ENCODE measurements at places on chromosomes 3 and 15. TPM values are rescaled to one million over a fixed set of nuclear protein-coding genes. Genes with fewer than 3 reads are reported as not detected.

The NBEAL2 gene
- total RNA-seq = 11.4 TPM

The RASGRP1 gene
- 0.42 TPM for total RNA-seq

The ISLR gene
- 11.1 TPM for total RNA-seq

The PTPRG gene
- total RNA-seq = 30.4 TPM

The FEZF2 gene
- not detected for total RNA-seq

The IQCF5 gene
- not detected for total RNA-seq

The RAB27A gene
- 5.7 TPM for total RNA-seq

The GHSR gene
- not detected for total RNA-seq

The RBP2 gene
- total RNA-seq = not detected

The FBXO40 gene
- 228 TPM for total RNA-seq

The APH1B gene
- 5.6 TPM for total RNA-seq

The GOLGA8T gene
- total RNA-seq = 0.27 TPM

The DPPA4 gene
- not detected for total RNA-seq

The KCNAB1 gene
- total RNA-seq = 2.4 TPM
